ENCODE measurements at places on chromosomes 5 and 9.
A peak's percentile ranks its signal among the peaks of the same experiment; 100 is the strongest.

DNA sequence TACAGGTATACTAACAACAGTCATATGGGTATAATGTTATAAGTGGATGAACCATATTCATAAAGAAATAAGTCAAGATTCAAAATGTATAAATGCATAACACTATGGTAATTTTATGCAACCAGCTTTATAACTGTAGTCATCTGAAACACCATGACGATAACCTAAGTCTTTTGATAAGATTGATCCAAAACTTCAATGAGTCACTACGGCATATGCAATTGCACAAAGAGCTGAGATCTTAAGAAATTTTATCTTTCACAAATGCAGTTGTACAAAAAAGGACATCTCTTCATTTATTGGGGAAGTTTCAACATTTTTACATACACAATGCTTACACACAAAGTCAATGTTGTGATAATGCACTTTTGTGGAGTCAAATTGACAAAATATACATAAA is 20.3 kb downstream of the FAM81B start:
- no peak for DNase-seq

GRCh38 chr9:135338546-135338945 is 141.0 kb upstream of the PPP1R26 start:
- DNase-seq = no peak

- DNase-seq = no peak
Observed at GRCh38 chr9:108664309-108665255, 191.2 kb downstream of the ACTL7B start.

- DNase-seq = no peak
Observed at GRCh38 chr5:10700516-10700915, 60.5 kb downstream of the DAP start.

DNA sequence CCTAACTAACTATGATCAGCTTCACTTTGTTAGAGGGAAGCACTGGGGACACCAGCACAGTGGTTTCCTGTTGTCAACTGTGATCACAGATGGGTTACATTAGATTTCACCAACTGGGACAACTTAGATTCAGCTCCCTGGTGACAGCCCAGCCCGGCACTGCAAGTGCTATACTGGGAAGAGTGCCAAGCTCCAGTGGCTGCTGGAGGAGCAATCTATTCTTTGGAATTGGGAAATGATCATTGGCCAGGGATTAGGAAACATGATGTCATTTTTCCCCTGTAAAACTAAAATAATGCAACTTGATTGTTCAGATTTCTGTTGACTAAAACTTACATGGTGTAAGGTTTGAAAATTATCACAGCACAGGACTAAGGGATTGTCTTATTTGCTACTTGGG is 33.2 kb downstream of the PTGR1 start:
- no peak for DNase-seq

DNA sequence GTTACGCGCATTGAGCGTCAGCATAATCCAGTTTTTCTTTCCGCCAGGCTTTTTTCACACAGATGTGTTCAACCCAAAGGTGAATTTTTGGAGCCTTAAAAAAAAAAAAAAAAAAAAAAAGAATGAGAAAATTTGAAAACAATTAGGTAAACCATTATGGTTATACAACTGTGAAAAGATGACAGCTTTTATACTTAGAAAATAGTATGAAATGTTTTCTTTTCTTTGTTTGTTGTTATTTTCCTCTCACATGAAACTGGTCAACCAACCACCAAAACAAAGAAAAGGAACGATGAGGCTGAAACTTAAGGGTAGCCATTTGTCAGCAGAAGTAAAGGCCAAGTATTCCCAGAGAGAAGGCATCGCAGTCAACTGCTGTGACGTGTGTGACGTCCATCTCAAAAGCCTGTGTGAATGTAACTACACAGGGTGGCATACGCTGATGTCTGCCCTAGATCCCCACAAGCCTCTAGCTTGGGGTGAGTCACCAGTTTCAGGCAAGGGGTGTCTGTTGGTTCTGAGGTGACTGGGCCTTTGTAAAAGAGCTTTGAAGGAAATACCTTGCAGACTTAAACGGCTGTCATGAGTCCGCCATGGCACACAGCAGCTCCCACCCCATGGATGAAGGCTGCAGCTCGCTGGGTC is 182.9 kb downstream of the AOPEP start:
- DNase-seq = peak; percentile 16

DNA sequence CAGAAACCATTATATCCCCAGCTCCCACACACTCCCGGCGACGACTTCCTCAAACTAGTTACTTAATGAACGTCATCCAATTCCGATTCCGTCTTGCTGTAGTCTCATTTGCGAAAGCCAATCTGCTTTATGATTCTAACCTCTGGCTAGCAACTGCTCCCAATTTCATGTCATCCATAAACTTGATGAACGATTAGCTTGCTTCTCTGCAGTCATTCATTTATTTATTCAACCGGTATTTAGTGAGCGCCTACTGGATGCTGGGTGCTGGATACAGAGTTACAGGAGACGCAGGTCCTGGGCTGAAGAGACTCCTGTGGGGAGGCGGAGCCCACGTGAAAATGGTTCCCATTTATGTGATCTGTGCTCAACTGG is 46.2 kb downstream of the TSPAN17 start:
- no peak for DNase-seq

DNA sequence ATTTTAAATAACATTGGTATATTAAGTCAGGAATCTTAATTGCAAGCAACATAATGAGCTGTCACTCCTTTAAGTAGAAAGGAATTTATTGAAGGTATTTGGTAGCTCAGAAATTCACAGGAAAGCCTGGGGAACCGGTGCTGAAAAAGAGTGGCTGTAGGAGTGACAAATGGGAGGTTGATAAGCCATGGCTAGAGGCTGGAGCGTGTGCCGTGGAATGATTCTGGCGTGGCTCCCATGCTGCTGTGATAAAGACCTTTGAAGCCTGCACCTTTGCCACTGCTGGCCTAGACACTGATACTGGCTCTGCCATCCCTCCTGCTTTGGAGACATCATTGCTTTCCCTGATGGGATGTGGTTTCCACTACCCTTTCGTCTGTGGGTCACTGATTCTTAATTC is 65.7 kb upstream of the ATG10 start:
- no peak for DNase-seq

GRCh38 chr5:31229266-31229665 is 35.8 kb downstream of the CDH6 start:
- no peak for DNase-seq

DNA sequence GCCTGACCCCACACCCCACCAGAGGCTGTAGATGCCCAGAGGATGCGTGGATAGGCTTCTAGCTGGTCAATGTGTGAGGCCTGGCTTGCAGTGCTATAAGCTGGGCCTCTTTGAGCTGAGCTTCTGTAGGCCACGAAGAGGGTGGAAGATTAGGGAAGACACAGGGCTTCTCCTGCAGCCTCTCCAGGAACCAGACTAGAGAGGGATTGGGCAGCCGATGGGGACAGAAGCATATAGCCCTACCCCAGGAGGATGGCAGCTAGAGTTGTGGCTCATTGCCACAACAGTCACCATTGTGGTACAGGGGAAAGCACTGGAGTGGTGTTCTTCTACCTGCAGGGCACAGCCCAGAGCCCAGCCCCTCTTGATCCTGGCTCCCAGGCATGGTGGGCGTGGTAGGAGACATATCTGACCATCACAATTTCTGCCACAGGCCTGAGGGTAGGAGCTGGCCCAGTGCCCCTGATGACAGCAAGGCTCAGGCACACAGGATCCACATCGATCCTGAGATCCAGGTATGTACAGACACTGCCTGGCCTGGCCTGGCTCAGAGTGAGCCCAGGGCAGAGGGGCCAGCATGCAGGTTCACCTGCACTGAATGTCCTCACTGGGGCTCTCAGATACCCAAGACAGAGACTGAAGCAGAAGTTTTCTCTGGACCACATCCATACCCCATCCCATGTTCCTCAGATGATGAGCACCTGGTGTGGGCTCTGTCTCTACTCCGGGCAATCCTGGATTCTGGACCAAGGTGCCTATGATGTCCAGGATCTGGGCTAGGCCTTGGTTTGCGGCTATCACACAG is 8.7 kb downstream of the PDLIM4 start:
- no peak for DNase-seq

DNA sequence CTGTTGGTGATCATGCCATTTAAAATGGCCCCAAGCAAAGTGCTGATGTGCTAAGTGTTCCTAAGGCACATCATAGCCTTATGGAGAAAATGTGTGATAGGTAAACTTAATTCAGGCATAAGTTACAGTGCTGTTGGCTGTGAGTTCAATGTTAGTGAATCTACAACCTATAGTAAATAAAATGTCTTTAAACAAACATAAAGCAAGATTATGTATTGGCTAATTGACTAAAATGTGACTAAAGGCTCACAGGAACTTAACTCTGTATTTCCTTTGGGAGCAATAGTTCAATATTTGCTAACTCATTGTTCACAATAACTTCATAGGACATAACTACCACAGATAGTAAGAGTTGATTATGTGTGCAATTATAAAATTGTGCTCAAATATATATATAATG is 49.4 kb upstream of the LRRC19 start:
- DNase-seq = no peak

DNA sequence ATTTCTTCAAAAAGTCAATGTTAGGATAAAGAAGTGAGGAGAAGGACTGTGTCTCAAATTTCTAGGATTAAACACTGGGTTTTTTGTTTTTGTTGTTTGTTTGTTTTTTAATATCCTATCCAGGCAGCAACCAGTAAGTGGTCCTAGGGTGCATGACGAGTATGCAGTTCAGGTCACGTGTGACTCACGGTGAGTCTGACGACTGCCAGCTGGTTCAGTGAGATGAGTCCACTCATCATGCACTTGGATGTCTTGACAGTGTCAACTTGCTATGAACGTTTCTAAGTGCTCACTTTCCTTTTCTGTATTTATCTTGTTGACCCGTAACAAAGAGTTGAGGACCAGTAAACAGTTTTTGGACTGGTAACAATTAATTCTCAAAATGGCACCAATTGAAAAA is 32.7 kb downstream of the ATG10 start:
- no peak for DNase-seq
